ENCODE measurements at places on chromosomes 5 and 9. TPM values are rescaled to one million over a fixed set of nuclear protein-coding genes. Genes with fewer than 3 reads are reported as not detected.

GRCh38 chr9:12790001-12790400, 15.2 kb downstream of the LURAP1L start:
- H3K4me3 ChIP-seq, result no peak overlapping the region
- H3K27ac ChIP-seq, result no peak overlapping the region
- no peaks in the 10 kb centered on the region for H3K4me1 ChIP-seq

DNA sequence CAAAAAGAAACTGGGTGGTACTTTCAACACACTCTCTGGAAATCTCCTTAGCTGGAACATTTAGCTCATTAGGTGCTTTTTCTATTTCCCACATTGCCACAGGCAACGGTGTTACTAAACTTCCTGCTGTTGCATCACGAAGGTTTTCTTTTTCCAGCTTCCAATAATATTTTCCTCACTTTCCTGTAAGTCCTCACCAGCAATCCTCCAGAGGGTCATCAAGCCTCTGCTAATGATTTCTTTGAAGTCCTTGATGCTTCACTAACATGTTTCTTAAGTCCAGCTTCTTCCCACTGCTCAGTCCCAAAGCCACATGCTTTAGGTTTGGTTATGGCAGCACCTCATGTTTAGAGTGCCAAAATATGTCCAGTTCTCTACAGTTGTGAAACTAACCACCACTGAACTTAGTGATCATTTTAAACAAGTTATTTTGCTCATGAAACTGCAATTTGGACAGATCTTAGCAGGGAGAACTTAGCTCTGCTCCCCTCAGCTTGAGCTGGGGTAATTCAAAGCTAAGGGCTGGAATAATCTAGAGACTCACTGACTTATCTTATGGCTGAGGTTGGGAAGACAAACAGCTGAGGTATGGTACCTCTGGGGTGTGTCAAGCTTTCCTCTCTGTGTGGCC, 39.9 kb upstream of the RETREG1 start:
- H3K36me3 ChIP-seq, result no peaks in the 10 kb centered on the region
- H3K4me3 ChIP-seq, result no peak overlapping the region
- H3K27ac ChIP-seq, result peak overlapping the region; percentile 4
- no peaks in the 10 kb centered on the region for H3K27me3 ChIP-seq
- H3K4me1 ChIP-seq, result peaks cover 7% of the 10 kb centered on the region

- H3K4me3 ChIP-seq, result no peak overlapping the region
- peaks cover 14% of the 10 kb centered on the region for H3K4me1 ChIP-seq
- DNase-seq, result peak; percentile 64
- no peaks in the 10 kb centered on the region for H3K36me3 ChIP-seq
- H3K27me3 ChIP-seq, result peaks cover 14% of the 10 kb centered on the region
Observed at GRCh38 chr5:152532714-152533113, 127.6 kb upstream of the NMUR2 start.

DNA sequence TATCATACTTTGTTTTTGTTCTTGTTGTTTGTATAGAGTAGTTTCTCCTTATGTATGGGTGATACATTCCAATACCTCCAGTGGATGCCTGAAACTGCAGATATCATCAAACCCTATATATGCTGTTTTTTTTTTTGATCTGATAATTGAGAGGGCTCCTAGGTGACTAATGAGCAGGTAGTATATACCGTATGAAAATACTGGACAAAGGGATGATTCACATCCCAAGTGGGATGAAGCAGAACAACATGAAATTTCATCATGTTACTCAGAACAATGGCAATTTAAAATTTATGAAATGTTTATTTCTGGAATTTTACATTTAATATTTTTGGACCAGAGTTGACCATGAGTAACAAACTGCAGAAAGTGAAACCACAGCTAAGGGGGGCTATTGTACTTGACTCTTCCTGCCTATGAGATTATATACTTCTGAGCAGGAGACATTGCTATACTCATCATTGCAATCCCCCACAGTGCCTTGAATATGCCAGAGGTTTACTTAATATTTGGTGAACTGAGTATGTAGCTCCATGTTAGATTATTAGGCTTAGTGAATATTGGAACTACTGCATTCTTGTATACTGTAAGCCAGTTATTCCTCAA, 258.7 kb upstream of the FBXL7 start:
- no peaks in the 10 kb centered on the region for H3K36me3 ChIP-seq
- H3K27ac ChIP-seq, result no peak overlapping the region
- H3K4me3 ChIP-seq, result no peak overlapping the region
- DNase-seq, result no peak

Gene IL4
- total RNA-seq, result 20.5 TPM

Gene SPARC
- total RNA-seq, result not detected

GRCh38 chr9:134307674-134308638, 18.3 kb upstream of the RXRA start:
- no peak overlapping the region for H3K4me3 ChIP-seq
- no peak for DNase-seq
- no peak overlapping the region for H3K27ac ChIP-seq
- peaks cover 4% of the 10 kb centered on the region for H3K27me3 ChIP-seq
- H3K4me1 ChIP-seq, result no peaks in the 10 kb centered on the region

- DNase-seq, result no peak
- H3K36me3 ChIP-seq, result no peaks in the 10 kb centered on the region
- no peak overlapping the region for H3K4me3 ChIP-seq
- H3K27me3 ChIP-seq, result peaks cover 8% of the 10 kb centered on the region
Observed at GRCh38 chr5:74386571-74387334, 253.8 kb downstream of the ENC1 start.

Gene FOXI1
- not detected for total RNA-seq

Gene LHFPL2
- 0.30 TPM for total RNA-seq

GRCh38 chr5:160774666-160775315, 77.2 kb downstream of the ATP10B start:
- peak; percentile 31 for DNase-seq
- no peaks in the 10 kb centered on the region for H3K27me3 ChIP-seq
- H3K4me1 ChIP-seq, result no peaks in the 10 kb centered on the region

- H3K27ac ChIP-seq, result no peak overlapping the region
- no peaks in the 10 kb centered on the region for H3K36me3 ChIP-seq
- H3K27me3 ChIP-seq, result no peaks in the 10 kb centered on the region
- no peak for DNase-seq
Observed at GRCh38 chr9:107567462-107567861, 77.9 kb upstream of the KLF4 start.

DNA sequence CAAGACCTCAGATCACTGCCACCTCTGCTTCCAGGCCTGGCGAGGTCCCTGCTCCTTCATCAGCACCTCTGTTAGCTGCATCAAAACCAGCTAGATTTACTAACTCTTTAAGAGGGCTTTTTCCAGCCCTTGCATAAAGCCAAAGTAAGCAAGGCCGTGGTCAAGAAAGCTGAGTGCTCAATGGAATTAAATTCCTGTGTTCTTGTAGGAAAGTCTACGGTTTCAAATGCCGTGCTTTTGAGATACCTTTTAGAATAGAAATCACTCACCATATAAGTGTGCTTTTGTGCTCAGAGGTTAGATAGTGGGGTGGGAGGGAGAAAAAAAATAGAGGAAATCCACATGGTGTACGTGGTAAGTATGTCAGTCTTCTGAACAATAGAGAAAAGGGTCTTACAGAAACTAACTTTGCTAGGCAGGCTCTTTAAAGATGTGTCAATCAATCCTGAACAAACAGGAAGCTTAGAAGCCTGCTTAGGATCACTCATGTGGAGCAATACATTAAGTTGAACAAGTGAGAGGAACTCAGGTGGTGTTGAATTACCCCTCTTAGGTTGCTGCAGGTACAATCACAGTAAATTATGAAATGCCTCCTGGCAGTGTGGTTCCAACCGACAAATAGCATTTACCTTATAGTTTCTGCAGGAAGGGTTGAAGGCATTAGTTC, 79.7 kb downstream of the SEMA6A start:
- H3K36me3 ChIP-seq, result no peaks in the 10 kb centered on the region
- H3K27me3 ChIP-seq, result no peaks in the 10 kb centered on the region
- no peak overlapping the region for H3K4me3 ChIP-seq
- no peak for DNase-seq
- H3K4me1 ChIP-seq, result no peaks in the 10 kb centered on the region
